ENCODE measurements at places on chromosomes 11 and 22.

GRCh38 chr11:74673693-74674360, 57.4 kb downstream of the CHRDL2 start:
- DNase-seq = no peak

- DNase-seq = no peak
Measured at GRCh38 chr11:36411202-36411640, 98.9 kb downstream of the TRAF6 start.

DNA sequence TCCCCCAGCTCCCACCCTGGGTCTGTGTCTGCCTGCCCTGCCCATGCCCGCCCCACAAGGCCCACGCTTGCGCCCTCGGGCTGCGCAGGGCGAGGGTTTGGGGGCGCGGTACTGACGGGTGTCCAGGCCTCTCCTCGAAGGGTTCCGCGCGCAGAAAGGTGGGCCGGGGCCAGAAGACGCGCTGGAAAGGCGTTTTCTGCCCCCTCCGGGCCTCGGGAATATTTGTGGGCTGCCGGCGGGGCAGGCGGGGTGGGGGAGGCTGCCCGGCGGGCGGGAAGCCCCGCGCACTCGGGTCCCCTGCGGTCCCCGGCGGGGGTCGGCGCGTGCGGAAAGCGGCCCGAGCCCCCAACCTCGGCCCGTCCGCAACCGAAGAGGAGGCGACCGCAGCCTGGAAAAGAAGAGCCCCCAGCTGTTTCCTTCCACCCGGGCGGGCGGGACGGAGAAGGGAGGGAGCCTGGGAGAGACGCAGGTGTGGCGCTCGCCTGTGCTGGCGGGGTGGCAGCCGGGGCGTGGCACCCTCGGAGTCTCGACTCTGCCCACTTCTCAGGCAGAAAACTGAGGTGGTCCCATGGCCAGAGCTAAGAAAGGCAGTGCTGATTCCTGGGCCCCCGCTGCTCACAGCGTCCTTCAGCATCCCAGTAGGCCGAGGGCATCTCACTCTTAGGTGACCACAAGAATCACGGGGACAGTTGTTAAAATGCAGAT, 59.0 kb downstream of the THAP12 start:
- DNase-seq = no peak

DNA sequence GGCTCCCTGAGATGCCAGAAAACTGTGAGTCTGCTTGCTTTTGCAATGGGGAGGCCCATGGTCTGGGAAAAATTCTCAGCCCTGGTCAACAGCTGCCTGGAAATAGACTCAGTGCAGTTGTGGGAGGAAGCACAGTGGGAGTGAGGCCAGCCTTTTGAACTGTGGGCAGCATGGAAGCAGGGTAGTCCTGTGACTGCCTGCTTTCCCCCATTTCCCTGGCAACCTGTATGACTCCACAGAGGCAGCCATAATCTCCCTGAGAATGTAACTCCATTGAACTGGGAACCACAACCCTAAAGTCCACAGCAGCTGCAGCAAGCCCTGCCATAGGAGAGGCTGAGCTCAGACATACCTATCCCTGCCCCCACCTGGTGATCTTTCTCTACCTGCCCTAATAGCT, 494.6 kb upstream of the FAT3 start:
- DNase-seq = no peak

- no peak for DNase-seq
Measured at GRCh38 chr11:35549787-35550186, 24.4 kb upstream of the PAMR1 start.

- DNase-seq = no peak
Measured at GRCh38 chr11:108589136-108589535, 4.4 kb downstream of the EXPH5 start.

All from stimulated activated CD8-positive, alpha-beta memory T cell treated with anti-CD3 and anti-CD28 coated beads, Interleukin-4, amount 100 ng/mL, for 48 hours (primary cell).